ENCODE measurements at places on chromosomes 2 and 18.

GRCh38 chr2:109722026-109722425 is 72.1 kb upstream of the RGPD5 start:
- DNase-seq = no peak

DNA sequence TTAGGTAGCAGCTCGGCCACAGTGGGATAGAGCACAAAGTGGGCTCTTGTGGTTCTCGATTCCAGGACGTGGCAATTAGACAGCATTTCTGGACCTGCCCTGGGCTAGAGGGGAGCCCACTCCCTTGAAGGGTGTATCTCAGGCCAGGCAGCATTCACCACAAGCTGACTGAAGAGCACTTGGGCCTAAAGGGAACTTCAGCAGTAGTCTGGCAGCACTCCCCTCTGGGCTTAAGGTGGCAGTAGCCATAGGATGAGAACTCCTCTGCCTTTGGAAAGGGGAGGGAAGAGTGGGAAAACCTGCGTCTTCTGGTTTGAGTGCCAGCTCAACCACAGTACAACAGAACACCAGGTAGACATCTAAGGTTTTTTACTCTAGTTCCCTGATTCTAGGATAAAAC is 28.1 kb upstream of the EML6 start:
- DNase-seq = no peak

GRCh38 chr2:46923041-46923528 is 7.5 kb upstream of the MCFD2 start:
- no peak for DNase-seq

DNA sequence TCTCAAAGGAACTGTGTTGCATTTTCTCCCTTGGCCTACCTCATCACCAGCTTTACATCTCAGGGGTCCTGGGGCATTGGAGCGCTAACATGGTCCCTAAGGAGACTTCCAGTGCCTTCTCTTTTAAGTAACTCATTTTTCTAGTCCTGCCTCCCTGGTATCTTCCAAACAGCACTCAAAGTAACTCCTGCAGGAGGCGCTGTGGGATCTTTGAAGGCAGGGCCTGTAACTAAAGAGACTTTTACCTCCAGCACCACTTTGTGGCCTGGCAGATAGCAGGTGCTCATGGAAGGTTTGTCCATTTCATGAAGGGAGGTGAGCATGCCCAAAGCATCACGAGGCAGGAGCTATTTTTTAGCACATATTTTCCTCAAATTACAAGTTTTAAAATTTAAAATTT is 411.0 kb upstream of the GYPC start:
- no peak for DNase-seq

DNA sequence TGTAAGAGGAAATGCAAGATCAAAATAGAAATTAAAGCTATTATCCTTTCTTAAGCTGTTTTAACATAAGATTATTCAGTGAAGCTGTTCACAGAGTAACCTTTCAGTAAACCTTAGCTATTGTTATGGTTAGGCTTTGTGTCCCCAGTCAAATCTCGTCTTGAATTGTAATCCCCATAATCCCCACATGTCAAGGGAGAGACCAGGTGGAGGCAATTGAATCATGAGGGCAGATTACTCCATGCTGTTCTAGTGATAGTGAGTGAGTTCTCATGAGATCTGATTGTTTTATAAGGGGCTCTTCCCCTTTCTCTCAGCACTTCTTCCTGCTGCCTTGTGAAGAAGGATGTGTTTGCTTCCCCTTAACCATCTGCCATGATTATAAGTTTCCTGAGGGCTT is 424.4 kb downstream of the DSEL start:
- no peak for DNase-seq

DNA sequence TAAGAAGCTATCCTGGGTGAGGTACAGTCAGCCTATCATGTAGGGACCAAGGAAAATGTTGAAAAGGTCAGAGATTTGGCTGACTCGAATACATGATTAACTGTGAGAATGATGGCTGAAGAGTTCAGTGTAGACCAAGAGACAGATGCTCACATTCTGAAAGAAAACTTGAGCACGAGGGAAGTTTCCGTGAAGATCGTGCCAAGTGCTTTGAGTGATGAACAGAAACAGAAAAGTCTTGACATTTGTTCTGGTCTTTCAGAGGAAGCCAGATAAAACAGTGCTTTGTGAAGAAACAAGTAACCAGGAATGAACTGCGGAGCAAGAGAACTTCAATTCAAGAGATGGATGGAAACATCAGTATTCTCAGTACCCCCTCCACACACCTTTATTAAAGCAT is 500.3 kb upstream of the SMIM21 start:
- DNase-seq = no peak

- no peak for DNase-seq
These were observed 436.6 kb downstream of the LRATD1 start for GRCh38 chr2:15069149-15069548.

- no peak for DNase-seq
These were observed 14.3 kb upstream of the MAP3K2 start for GRCh38 chr2:127401757-127402695.

- DNase-seq = no peak
These were observed 56.4 kb downstream of the SCN3A start for GRCh38 chr2:165147186-165148045.

DNA sequence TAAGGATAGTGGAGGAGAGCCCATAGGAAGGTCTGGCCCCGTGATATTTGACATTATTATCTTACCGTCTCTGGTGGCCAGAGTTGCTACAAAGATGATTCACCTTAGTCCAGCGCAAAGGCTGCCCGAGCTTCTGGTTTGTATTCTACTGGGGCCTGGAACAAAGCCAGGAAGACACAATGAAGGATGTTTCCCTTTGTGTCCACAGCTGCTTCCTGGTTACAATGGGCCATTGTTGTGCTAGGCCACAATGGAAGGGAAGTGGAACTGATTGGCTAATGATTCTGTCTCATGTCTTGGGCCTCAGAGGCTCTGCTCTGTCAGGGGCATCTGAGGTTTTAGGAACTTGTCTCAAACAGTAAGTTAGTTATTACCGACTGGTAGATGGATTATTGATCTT is 132.2 kb downstream of the TDRD15 start:
- DNase-seq = no peak

GRCh38 chr18:76973520-76974266 is 151.3 kb downstream of the ZNF236 start:
- DNase-seq = no peak

DNA sequence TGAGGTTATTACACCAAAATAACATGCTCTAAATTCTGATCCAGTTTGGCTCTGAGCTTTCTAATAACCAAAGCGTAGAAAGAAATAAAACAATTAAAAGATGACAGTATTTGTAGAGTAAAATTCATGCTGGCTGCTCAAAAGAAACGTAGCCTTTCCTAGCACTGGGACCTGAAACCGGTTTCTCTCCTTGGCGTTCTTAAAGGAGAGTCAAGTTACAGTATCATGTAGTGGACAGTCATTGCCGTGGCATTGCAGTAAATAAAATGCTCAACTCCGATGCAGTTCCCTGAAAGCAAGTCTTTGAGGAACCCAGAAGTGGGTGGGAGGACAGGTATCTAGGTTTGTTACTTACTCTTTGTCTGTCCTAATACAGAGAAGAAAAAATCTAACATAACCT is 52.7 kb upstream of the ITM2C start:
- no peak for DNase-seq

- no peak for DNase-seq
These were observed 53.1 kb downstream of the CDC42EP3 start for GRCh38 chr2:37618326-37618725.

GRCh38 chr2:71613953-71614925 is 160.9 kb downstream of the DYSF start:
- DNase-seq = no peak

DNA sequence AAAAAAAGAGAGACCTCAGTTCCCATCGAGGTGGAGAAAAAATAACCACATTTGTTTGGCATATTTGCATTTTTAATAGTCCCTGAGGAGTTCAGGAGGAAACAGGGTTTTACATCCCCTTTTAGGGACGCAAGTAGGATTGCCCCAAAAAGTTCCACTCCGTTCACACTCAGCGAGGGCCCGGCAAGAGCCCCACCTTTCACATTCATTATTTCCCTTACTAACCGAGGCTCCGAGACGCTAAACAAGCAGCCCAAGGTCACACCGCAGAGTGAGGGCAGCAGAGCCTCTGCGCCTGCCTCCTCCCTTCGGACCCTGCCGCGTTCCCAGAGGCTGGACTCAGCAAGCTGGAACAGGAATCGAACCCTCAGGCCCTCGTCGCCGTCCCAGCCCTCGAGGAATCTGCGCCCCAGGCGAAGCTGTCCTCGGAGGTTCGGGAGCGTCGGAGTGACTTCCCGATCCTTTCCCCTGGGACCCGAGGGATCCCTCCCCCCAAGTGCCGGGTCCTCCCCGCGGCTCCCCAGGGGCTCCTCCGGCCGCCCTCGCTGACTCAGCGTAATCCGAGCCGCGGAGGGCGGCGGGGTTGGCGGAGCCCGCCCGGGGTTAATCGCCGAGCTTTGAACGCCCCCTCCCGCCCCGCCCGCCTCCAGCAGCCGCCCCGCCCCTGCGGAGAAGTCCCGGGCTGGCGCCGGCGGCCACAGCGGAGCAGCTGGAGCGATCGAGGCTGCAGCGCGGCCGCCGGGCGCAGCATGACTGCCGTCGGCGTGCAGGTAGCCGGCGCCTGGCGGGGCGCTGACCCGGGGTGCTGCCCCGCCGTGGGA is at the start of gene TMEM37:
TSS of gene TMEM37 (plus strand) at position 700 of the 821 bp plus-strand sequence. CDS start at position 750, 50 bp downstream.
- no peak for DNase-seq
